ENCODE measurements at places on chromosomes 16 and 17. TPM values are rescaled to one million over a fixed set of nuclear protein-coding genes. Genes with fewer than 3 reads are reported as not detected.

HLF gene
- total RNA-seq: 31.8 TPM

NEUROD2 gene
- total RNA-seq: not detected

KRTAP4-1 gene
- not detected for total RNA-seq

CTRB1 gene
- total RNA-seq: not detected

APOH gene
- 29.6 TPM for total RNA-seq

CD300E gene
- 6.5 TPM for total RNA-seq

ELP5 gene
- total RNA-seq: 35.0 TPM

ABCC11 gene
- total RNA-seq: not detected

CTF1 gene
- total RNA-seq: 9.3 TPM

KCNJ18 gene
- not detected for total RNA-seq

CCDC154 gene
- total RNA-seq: 4.1 TPM

GAST gene
- total RNA-seq: not detected

SPNS2 gene
- total RNA-seq: 67.0 TPM

ZNF624 gene
- 5.6 TPM for total RNA-seq

SCGB1C2 gene
- total RNA-seq: not detected

WIPF2 gene
- total RNA-seq: 38.3 TPM

GPR139 gene
- not detected for total RNA-seq

KRTAP9-3 gene
- not detected for total RNA-seq

DOC2B gene
- total RNA-seq: 13.7 TPM

MT1M gene
- total RNA-seq: 40.3 TPM

SLFN14 gene
- total RNA-seq: not detected

CDT1 gene
- 1.0 TPM for total RNA-seq

SMURF2 gene
- 44.9 TPM for total RNA-seq

USH1G gene
- total RNA-seq: not detected
